ENCODE measurements at places on chromosomes 7 and 10.
A peak's percentile ranks its signal among the peaks of the same experiment; 100 is the strongest.

DNA sequence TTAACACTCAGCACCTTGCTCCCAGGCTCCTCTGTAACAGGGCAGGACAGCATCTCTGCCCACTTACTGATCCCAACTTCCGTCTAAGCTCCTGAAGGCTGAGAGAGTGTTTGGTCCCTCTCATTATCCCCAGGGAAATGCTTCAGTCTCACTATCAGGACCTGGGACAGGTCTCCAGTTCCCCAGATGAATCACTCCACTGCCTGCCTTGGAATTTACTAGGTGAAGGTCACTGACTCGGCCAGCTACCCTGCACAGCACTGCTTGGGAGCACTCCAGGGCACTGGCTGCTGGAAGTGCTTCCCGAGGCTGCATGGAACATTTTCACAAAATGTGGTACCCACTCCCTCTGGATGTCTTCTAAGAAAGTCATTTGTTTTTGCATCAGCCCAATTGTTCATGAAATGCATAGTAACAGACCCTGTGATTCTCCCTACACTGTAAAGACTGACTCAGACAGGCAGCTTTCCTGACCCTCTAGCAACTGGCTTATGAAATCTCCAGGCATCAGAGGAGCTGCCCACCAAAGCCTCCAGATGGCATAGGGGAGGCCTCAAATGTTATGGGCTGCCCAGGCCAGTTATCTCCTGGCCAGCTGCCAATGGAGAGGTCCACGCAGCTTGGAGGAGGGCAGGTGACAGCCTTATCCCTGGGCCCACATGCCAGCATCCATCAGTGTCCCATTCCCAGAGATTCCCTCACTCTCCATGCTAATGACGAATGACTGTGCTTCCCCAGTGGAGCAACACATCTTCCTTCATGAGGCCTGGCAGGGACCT is 89.1 kb downstream of the GFRA1 start:
- no peak for DNase-seq

- DNase-seq = peak; percentile 44
Measured at GRCh38 chr7:25565949-25566348, 337.7 kb upstream of the NPVF start.

DNA sequence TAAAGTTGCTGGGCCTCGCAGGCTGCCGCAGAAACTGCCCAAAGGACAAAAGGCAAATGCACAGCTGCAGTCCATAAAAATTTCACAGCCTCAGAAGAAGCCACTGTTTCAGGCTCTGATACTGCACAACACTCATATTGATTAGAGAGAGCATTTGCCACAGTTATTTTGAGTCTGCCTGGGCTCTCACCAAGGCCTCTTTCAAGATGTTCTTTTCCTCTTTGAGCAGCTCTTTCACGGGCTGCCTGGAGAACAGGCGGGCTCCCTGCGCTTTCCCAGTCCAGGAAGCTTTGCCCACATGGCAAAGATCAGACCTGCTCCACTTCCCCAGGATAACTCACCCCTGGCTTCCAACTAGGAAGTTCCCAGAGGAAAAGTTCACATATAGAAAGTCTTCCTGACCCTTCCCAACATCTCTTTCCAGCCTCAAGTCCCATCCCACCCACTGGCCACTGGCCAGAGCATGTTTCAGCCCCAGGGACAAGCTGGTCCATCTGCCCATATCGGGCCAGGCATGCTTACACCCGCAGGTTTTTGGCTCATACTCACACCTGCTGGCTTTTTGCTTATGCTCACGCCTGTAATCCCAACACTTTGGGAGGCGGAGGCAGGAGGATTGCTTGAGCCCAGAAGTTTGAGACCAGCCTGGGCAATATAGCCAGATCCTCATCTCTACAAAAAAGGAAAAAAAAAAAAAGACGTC is 3.3 kb downstream of the SLIT1 start:
- no peak for DNase-seq

DNA sequence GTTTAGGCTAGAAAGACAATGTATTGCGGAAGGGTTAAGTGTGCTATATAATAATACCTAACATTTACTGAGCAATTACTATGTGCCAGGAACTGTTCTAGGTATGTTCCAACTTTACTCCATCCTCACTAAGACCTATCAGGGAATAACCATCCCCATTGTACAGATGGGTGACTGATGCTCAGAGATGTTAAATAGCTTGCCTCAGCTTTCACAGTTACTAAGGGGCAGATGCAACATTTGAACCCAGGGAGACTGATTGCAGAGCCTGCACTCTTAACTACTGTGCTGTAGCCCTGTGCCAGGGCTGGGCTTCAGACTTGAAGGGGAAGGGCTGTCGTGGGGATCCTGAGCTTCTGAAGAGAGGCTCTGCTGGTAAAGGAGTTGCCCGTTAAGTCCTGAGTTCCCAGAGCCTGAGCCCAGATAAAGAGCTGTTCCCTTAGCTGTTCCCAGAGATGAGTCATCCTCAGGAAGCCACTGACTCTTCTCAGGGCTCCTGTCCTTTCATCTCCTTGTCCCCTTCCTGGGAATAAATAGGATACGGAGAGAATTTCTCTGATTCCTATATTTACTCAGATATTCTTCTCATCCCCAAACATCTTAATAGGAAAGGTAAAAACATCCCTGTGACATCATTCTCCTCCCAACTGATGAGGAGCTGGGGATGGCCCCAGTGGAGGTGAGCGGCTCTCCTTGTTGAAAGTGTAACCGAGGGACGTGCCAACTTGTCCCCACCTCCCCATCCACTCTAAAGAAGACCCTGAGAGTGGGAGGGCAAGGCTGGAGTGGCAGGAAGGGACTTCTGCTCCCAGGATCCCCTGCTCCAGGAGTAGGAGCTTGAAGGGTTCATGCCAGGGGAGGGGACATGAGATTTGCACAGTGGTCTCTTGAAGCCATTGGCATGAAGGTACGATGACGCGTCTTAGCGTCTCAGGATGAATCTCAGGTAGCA is 28.0 kb upstream of the HABP2 start:
- no peak for DNase-seq

DNA sequence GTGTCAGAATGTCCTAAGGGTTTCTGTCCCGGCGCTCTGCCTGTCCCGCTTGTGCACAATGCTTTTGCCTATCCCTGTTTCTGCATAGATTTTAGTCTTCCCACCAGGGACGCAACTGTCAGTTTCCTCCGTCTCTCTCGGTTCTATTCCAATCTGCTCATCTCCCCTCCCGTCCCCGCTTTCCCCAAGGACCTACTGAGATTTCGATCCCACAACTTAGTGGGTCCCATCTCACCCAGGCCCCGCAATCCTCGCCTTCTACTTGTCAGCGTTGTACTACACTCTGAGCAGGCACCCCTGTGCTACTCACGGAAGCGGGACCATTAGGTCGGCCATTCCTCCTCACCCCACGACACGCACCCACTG is 519 bp upstream of the ZNF655 start:
- no peak for DNase-seq

- DNase-seq = no peak
Measured at GRCh38 chr10:22615819-22616499, 98.4 kb downstream of the PIP4K2A start.

DNA sequence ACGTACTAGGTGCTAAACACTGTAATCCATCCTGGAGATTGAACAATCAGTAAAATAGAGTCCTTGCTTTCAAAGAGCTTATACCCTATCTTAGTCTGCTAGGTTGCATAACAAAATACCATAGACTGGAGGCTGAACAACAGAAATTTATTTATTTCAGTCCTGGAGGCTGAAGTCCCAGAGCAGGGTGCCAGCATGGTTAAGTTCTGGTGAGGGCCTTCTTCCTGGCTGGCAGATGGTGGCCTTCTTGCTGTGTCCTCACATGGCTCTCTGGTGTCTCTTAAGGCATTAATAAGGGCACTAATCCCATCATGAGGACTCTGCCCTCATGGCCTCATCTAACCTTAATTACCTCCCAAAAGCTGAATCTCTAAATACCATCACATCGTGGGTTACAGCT is 43.1 kb upstream of the ICA1 start:
- no peak for DNase-seq

- DNase-seq = no peak
Measured at GRCh38 chr10:128843972-128844371, 623.1 kb upstream of the MGMT start.

DNA sequence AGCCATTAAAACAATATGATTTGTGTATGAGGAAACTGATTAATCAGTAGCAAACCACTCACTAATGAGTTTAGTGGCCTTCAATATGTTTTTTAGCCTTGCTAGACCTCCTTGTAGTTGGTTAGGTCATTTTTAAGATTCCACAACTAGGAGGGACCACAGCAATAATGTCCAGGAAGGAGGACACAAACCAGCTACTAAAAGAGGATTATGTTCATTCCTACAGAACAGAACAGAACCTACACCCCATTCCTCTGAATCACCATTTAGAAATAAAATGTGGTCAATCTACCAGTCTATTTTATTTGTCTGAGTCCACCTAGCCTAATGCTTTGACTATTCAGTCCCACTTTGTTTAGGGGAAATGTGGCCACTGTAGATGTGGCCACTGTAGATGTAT is 226.3 kb downstream of the GLI3 start:
- no peak for DNase-seq

DNA sequence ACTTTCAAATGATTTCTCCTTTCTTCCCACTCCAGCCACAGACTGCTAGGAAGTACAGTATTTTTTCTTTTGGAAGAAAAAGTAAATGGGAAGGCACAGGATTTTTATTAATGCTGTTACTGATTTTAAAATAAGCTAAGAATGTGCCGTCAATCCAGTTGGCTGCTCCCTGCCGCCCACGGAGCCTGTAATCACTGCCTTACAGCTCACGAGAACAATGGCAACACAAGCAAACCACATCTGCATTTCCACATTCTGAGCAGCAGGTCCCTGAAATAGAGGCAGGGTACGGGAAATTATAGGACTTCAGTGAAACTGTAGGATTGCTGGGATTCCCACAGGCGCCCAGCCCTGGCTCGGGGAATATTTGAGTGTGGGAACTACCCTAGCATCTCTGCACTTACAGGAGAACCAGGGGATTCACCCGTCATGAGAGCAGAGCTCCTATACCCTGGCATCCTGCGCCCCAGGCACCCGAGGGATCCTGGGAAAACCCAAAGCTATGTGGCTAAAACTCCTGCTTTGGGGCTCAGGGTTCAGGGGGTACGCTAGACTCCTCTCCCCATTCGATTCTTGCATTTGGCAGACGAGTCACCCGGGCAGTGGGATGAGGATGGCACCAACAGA is 72.9 kb upstream of the TNS3 start:
- DNase-seq = no peak

GRCh38 chr10:103648636-103649532 is 155.4 kb downstream of the NEURL1 start:
- no peak for DNase-seq
